Progenitor cell of endocrine pancreas (in vitro differentiated cells): ENCODE measurements at places on chromosomes 5 and 9. TPM values are rescaled to one million over a fixed set of nuclear protein-coding genes. Genes with fewer than 3 reads are reported as not detected.

ZNF462 gene
- 102 and 103 TPM in 2 replicates for total RNA-seq

PPP1R2B gene
- not detected in 2 replicates for total RNA-seq

MBLAC2 gene
- 4.3 and 4.5 TPM in 2 replicates for total RNA-seq

FGFR4 gene
- total RNA-seq: 244 and 258 TPM in 2 replicates

SLC27A6 gene
- total RNA-seq: 1.5 and 2.1 TPM in 2 replicates

SNX2 gene
- total RNA-seq: 54.0 and 57.0 TPM in 2 replicates
